ENCODE measurements at places on chromosomes 12 and 14.

GRCh38 chr12:95959107-95959506 is 16.0 kb downstream of the AMDHD1 start:
- no peak for DNase-seq

GRCh38 chr14:91862417-91862816 is 4.9 kb downstream of the TC2N start:
- DNase-seq = no peak

GRCh38 chr12:27162229-27162537 is 79.8 kb upstream of the C12orf71 start:
- DNase-seq = no peak

- DNase-seq = no peak
Observed at GRCh38 chr12:2876431-2877046, 435 bp downstream of the FOXM1 start.

- DNase-seq = no peak
Observed at GRCh38 chr12:114430306-114430705, 24.4 kb upstream of the TBX5 start.

- no peak for DNase-seq
Observed at GRCh38 chr12:111390910-111391309, 14.8 kb upstream of the SH2B3 start.

DNA sequence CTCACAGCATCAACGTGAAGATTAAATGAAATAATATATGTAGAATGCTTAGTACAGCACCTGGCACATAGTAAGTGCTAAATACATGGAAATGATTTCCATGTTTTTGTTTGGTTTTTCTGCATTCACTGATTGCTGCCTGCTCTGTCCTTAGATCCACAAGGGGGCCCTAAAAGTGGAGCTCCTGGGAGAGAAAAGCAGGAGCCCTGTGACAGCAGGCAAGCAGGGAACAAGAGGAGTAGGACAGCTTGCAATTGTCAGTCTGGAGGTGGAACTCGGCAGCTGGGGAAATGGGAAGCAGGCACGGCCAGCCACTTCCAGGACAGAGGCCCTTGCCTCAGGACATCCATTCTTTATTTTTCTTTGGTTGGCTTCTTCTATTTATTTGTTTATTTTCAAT is 292.9 kb downstream of the BMP4 start:
- no peak for DNase-seq

- no peak for DNase-seq
Observed at GRCh38 chr12:54017027-54017788, 8.4 kb downstream of the HOXC8 start.
